LoVo (cell line): ENCODE measurements at places on chromosomes 1 and 21.

GRCh38 chr1:183817576-183818288 lies 12.8 kb downstream of the RGL1 start:
- DNase-seq = no peak

GRCh38 chr1:7422561-7422960 lies 348.5 kb upstream of the VAMP3 start:
- DNase-seq = no peak

DNA sequence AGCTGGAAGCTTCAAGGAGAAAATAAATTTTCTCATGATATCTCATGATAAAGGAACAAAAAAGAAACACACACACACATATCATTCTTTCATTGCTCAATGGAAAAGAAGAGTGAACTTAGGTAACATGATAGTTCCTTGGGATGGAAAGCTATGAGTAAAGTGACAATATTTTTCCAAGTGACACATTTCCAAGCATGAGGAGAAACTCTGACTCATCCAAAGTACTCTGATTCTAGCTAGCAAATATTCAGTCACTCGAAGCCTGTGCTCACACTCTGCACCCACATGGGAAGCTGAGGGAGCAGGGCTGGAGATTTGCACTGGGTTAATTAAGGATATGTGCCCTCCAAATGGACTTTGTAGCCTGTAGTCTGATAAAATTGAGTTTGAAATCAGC lies 222.4 kb downstream of the LRRC40 start:
- DNase-seq = no peak

DNA sequence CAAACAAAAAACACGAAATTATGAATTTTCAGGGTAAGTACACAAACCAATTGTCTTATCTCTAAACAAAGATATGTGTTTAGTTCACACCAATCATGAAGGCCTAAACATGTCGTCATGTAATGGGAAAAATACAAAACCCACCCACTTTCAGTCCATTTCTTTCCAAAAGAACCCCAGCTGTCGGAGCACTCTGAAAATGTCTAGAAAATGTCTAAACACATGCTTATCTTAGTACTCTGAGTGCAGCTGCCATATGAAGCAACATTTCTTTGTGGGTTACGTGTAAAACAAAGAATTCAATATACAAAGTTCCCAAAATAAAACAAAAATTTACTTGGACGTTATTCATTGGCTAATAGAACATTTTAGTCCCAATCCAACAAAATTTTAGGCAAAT lies 22.7 kb downstream of the SERBP1 start:
- DNase-seq = no peak

- no peak for DNase-seq
Observed at GRCh38 chr1:93773049-93773838, 91.6 kb upstream of the BCAR3 start.

GRCh38 chr21:44354775-44355771 lies 1.7 kb downstream of the TRPM2 start:
- DNase-seq = no peak

DNA sequence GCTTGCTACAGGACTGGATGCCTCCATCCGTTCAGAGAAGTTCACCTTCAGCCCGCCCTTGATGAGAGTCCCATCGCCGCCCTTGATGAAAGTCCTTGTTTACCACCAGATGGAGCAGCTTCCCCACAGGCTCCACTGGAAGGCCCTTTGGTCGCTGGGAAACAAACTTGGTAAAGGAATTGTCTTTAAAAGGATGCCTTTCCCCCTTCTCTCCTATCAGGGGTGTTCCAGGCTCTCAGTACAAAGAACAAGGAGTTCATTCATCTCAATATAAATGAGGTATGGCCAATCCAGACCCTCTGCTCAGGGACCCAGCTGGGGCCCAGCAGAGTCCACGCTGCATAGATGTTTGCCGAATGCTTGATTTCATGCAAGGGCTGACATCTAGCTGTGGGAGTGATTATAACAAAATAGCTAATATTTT lies 50.8 kb downstream of the CAPN9 start:
- peak; percentile 48 for DNase-seq

- no peak for DNase-seq
Observed at GRCh38 chr1:68815632-68816031, 318.8 kb upstream of the DEPDC1 start.

GRCh38 chr1:35539073-35539823 lies 18.0 kb downstream of the KIAA0319L start:
- DNase-seq = no peak

DNA sequence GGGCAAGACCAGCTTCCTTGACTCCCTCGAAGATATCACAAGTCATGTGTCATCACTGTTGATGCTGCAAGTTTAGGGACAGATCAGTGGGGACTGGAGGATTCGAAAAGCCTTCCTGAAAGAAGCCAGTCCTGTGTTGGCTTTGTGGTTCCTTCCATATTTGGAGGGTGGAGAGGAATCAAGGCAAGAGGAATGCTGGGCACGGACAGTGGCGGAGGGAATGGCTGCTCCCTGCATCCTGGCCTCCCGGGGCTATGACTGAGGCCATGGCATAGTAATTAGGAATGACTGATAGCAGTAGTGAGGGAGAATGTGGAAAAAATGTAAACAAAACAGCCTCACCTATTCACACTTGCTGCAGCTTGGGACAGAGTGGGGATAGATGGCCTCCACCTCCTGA lies 36.4 kb downstream of the VANGL1 start:
- no peak for DNase-seq

- no peak for DNase-seq
Observed at GRCh38 chr21:34782506-34783360, 113.9 kb downstream of the CLIC6 start.

- no peak for DNase-seq
Observed at GRCh38 chr1:169287280-169287679, 80.3 kb downstream of the NME7 start.

- DNase-seq = peak; percentile 68
Observed at GRCh38 chr1:24118410-24119242, 6.7 kb upstream of the MYOM3 start.

DNA sequence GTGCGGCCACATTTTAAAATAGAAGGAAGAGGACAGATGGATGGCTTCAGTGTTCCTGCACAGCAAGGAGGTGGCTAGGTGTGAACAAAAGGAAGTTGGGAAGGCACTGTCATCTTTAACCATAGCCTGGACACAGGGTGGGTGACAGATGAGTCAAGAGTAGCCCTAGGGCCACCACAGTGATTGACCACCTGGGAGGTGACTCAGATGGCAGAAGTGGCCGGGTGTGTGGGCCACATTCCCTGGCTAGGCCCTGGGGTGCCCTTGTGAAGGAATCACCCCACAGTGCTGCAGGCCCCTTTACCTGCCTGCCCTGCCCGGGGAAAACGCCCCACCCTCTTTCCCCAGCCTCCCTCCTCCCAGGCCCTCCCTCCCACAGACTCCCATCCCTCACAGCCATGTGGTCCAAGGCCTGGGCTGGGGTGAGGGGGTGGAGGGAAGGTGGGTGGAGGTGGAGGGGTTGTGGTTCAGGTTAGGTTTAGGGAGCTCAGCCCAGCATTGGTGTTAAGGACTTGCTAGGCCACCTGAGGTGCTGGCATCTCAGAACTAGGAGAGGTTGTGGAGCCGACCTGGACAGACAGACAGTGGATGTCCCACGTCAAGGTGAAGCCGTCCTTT lies 59.1 kb downstream of the SPSB1 start:
- DNase-seq = no peak

DNA sequence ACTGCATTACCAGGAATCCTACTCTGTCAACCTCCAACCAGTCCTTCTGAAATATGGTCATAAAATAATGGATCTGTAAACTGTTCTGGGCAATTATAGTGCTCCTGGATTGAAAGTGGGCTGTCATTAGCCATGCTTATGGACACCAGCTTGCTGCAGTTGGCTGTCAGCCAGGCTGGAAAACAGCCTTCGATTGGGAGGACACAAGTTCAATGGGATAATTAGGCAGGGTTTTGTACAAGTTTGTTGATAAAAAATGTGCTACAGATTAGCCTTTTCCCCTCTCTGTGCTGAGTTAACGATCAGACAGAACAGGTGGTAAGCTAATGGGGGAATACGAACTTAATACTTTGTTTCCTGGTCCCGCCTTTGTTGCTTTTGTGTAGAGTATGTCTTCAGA lies 413.9 kb downstream of the DUSP10 start:
- no peak for DNase-seq

DNA sequence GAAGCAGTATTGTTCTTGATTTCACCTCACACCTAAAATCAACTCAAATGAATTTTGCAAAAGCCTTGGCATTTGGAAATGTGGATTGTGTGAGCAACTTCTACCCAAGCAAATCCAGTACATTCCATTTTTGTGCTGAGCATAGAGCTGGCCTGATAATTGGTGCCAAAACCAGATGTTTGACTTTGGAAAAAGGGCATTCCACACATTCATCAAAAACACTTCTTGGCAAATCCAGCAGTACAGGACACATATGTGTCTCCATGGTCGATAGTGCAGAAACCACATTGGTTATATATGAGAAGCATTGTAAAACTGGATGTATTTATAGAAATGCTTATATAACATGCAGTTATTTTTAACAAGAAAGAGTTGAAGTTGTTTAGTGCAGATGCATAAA lies 210.4 kb downstream of the KCNK2 start:
- DNase-seq = no peak

- no peak for DNase-seq
Observed at GRCh38 chr1:117007719-117008013, 6.1 kb downstream of the CD101 start.

DNA sequence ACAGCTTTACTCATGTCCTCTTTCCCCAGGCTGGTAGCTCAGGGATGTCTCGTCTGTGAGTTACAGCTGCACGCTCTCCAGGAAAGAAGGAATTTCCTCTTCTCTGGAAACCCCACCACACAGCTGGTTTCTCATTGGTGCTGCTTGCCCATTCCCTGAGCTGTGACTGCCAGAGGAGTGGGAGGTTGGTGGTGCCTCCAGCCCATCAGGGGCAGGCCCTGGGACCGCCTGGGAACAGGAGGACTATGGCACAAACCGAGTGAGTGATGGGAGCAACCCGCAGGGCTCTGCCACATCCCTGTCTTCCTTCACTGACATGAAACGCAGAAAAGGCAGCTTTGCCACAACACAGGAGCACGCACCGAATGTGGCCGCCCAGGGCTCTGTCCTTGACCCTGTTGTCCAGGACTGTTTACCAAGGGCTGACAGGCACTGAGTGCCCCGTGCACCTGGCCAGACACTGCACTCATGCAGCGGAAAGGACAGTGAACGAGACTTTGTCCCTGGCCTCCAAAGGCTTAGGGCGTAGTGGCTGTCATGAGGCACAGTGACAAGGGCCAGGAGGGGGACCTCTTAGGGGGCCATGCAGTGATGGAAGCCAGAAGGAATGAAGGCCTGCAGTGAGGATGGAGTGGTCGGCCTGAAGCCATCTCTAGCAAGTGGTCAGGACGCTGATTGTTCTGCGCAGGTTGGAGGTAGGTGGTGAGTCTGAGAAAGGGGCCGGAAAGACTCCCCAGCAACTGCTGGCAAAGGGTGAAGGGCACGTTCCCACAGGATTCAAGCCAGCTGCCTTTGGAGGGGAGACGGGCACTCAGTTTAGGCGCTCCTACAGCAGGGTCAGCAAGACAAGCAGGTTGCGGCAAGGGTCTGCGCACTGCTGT lies 1.7 kb upstream of the CCNL2 start:
- DNase-seq = no peak

- no peak for DNase-seq
Observed at GRCh38 chr1:93631626-93632365, 49.8 kb downstream of the BCAR3 start.

DNA sequence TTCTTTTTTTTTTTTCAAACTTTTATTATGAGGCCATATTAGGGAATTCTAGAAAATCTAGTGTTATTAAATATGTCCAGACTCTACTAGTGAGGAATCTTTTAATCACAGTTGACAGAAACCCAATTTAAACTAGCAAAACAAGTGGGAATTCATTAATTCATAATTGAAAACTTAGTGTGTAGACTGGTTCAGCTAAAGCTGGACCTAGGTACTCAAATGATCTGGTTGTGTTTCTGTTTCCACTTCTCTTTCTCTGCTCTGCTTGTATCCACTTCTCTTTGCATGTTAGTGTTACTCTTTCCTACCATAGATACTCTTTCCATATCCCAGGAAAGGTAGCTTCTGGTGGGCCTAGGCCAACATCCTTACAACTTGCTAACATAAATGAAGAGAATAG lies 81.2 kb upstream of the HIVEP3 start:
- DNase-seq = no peak

DNA sequence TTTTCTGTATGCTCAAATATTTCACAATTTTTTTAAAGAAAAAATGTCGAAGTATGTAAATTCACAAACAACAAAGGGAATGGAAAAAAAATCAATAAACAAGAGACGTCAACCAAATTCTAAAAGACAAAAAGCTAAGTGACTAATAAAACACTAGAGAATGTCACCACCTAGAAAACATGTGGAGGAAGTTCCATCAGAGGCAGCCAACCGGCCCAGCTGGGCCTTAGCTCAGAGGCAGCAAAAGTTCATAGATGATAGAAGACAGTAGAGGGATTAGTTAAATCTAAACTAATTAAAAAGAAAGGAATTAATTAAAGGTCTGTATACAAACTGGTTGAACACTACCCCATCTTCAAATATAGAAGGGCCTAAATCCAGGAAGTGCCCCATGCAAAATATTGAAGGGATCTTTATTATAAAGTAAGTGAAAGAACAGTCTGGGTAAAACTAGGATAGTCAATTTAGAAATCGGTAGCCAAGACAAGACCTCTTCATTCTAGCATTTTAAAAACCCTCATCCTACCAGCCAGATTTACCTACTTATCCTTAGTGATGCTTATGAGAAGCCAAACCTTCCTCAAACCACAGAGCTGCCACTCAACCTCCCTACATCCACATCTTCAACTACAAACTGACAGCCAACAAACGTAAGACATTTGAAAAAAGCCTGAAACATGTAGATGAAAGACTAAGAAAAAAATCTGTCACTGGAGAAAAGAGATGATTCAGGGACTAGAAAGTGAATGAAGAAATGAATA lies 23.7 kb downstream of the MRPL39 start:
- no peak for DNase-seq

GRCh38 chr1:98903726-98904125 lies 100.9 kb downstream of the PLPPR5 start:
- DNase-seq = no peak

DNA sequence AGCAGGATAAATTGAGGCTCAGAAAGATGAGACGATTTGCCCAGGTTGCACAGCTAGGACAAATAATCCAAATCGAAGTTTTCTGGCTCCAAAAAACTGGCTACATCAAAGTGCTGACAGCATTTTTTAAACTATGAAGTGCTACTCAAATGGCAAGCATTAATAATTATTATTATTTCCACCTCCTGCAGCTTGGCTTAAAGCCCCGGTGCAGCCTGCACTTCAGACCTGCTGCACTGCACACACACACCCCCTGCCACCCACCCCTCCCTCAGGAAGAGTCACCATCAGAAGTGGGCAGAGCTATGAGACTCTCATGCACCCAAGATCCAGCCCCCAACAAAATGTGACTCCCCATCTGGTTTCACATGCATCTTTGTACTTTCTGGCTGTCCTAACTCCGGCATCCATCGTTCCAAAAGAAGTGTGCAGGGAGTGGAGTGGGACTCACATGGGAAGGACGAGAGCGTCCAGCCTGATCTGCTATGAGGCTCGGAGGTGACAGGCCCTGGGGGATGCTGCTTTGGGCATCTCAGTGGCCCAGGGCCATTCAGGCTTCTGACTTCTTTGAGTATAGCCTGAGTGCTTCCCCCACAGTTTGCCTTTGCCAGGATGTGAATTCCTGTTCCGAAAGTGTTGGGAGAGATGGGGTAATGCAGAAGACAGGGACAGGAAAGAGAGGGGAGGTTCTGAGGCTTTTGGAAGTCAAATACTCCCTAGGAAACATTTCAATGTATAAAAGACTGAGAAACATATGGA lies 65.0 kb upstream of the FAM20B start:
- no peak for DNase-seq
